ENCODE measurements at places on chromosomes 13 and 19.

- no peak for DNase-seq
These were observed at the start of gene NCCRP1 for GRCh38 chr19:39196860-39197562. TSS of gene NCCRP1 (plus strand) at chr19:39196964. CDS start at chr19:39196983, 19 bp downstream.

GRCh38 chr13:44436589-44437337 lies 63.1 kb downstream of the SERP2 start:
- DNase-seq = peak; percentile 97

DNA sequence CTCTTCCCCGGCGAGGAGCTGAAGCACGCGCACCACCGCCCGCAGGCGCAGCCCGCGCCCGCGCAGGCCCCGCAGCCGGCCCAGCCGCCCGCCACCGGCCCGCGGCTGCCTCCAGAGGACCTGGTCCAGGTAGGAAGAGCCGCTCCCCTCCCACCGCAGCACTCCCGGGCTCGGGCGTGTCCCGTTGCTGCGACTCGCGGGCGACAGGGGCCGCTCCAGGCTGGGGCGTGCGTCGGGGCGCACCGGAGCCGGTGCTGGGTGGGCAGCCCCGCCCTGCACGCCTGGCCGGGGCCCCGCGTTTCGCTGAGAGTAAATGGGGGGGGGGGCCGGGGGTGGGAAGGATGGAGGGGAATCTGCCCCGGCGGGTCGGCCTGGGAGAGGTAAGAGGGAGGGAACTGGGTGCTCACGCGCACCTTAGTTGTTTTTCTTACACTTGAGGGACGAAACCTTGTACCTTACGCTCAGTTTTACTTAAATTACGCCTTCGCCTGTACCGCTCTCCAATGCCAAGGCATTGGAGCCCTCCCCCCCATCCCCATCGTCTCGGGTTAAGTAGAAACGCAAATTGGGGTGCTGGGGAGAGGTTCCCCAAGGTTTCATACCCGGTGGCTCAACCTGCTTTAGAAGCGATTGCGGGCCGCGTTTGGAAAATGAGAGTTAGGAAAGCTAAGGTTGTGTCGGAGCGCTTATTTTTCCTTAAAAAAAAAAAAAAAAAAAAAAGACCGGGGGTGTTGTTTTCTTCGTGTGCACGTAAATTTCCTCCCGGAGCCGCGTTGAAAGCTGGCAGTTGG lies 850 bp downstream of the KLF5 start:
- no peak for DNase-seq

- DNase-seq = no peak
These were observed 233.3 kb upstream of the NBEA start for GRCh38 chr13:34708566-34709313.

- no peak for DNase-seq
These were observed 22.4 kb upstream of the CRTC1 start for GRCh38 chr19:18660939-18661670.

GRCh38 chr13:44120849-44121755 lies 241.4 kb downstream of the LACC1 start:
- DNase-seq = no peak

GRCh38 chr13:102703726-102704035 lies 8.8 kb upstream of the METTL21C start:
- no peak for DNase-seq

DNA sequence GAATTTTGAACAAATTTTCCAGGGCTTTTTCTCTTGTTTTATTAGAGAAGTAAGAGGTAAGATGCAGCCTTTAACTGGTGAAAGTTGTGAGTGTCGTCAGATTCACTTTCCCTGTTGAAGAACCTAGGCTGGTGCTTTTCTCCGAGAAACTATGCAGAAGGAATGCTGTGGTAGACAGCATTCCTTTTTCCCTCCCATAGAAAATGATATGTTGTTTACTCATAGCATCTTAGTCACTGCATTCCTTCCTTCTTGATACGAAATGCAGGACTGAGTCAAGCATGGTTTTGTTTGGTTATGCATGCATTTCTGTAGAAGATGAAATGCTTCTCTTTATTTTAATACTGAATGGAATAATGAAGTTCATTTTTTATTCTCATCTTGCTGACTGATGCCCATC lies 3.4 kb downstream of the ITGBL1 start:
- DNase-seq = no peak
